ENCODE measurements at places on chromosomes 16 and 17.

- no peak overlapping the region for H3K4me3 ChIP-seq
- DNase-seq, result no peak
- peaks cover 15% of the 10 kb centered on the region for H3K4me1 ChIP-seq
- H3K27ac ChIP-seq, result no peak overlapping the region
- no peaks in the 10 kb centered on the region for H3K36me3 ChIP-seq
These were observed 8.3 kb downstream of the SLC5A10 start for GRCh38 chr17:18960241-18960665.

DNA sequence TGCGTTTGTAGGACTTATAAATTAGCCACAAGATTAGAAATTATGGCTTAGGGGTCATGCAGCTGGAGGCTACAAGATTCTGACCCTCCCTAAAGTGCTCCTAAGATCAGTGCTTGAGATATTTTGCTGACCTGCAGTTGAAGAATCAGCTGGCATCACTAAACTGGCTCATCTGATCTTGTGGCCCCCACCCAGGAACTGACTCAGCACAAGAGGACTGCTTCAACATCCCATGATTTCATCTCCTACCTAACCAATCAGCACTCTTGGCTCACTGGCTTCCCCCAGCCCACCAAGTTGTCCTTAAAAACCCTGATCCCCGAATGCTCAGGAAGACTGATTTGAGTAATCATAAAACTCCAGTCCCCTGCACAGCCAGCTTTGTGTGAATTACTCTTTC, 86.4 kb upstream of the ERCC4 start:
- H3K27me3 ChIP-seq, result no peaks in the 10 kb centered on the region
- no peak overlapping the region for H3K4me3 ChIP-seq
- no peaks in the 10 kb centered on the region for H3K36me3 ChIP-seq
- H3K4me1 ChIP-seq, result no peaks in the 10 kb centered on the region

DNA sequence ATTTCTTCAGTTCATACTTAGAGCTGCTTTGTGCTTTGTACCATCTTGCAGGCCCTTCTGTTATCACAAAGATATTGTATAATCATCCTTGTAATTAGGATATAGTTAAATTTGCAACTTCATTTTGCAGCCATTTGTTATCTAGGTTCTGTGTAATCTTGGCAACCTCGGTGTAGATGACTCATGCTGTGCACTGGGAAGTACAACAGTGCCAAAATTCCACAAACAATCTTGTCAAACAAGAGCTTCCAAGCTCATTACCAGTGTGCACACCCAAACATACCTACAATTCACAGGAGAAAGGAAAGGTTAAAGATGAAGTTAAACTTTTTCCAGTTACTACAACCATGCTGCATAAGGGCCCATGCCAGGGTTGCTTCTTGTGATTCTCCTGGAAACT, 1231.8 kb downstream of the CDH11 start:
- H3K4me3 ChIP-seq, result no peak overlapping the region
- H3K27ac ChIP-seq, result no peak overlapping the region
- no peaks in the 10 kb centered on the region for H3K4me1 ChIP-seq

- no peak for DNase-seq
- no peak overlapping the region for H3K27ac ChIP-seq
- no peak overlapping the region for H3K4me3 ChIP-seq
- H3K4me1 ChIP-seq, result no peaks in the 10 kb centered on the region
- H3K36me3 ChIP-seq, result no peaks in the 10 kb centered on the region
- H3K27me3 ChIP-seq, result no peaks in the 10 kb centered on the region
These were observed 346.4 kb upstream of the CDH5 start for GRCh38 chr16:66020046-66020445.

GRCh38 chr16:9072806-9073341, 18.6 kb upstream of the HAPSTR1 start:
- no peak overlapping the region for H3K4me3 ChIP-seq
- H3K4me1 ChIP-seq, result no peaks in the 10 kb centered on the region
- H3K27ac ChIP-seq, result no peak overlapping the region

GRCh38 chr17:43648916-43649315, 12.8 kb downstream of the MEOX1 start:
- H3K27ac ChIP-seq, result no peak overlapping the region
- H3K4me3 ChIP-seq, result no peak overlapping the region
- DNase-seq, result no peak
- no peaks in the 10 kb centered on the region for H3K36me3 ChIP-seq
- H3K27me3 ChIP-seq, result peaks cover 3% of the 10 kb centered on the region

DNA sequence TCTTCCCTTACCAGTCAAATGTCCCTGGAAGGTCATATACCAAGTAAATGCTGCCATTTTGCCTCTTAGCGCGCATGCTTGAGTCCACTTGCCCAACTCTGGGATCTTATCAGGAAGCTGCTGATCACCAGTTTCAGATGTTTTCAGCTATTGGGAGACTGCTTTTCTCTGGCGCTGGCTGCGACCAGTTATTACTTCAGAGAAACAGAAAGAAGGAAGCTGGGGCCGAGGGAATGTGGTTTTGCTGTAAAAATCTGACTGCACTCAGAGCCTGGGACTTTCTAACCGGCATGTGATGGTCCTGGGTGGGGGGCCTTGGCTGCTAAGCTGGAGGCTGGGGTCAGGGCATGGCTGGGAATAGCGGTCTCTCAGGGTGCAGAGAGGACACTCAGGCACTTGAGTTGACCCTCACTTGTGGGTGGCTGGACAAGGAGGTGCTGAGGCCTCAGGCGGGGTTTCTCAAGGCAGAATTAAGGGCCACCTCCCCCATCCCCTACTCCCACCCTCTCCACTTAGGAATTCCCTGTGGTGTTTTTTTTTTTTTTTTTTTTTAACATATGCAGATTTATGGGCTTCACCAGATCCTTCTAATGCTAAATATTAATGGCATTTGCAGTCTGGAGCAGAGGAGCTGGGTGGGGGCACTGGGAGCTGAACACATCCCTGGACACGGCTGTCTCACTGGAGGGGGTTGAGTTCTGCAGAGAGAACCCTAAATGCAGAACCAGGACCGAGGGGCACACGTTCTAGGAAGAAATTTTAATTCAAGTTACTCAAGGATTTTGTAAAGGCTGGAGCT, 145.8 kb downstream of the CYLD start:
- DNase-seq, result no peak
- H3K27me3 ChIP-seq, result no peaks in the 10 kb centered on the region
- no peak overlapping the region for H3K27ac ChIP-seq
- no peaks in the 10 kb centered on the region for H3K36me3 ChIP-seq
- H3K4me1 ChIP-seq, result no peaks in the 10 kb centered on the region

DNA sequence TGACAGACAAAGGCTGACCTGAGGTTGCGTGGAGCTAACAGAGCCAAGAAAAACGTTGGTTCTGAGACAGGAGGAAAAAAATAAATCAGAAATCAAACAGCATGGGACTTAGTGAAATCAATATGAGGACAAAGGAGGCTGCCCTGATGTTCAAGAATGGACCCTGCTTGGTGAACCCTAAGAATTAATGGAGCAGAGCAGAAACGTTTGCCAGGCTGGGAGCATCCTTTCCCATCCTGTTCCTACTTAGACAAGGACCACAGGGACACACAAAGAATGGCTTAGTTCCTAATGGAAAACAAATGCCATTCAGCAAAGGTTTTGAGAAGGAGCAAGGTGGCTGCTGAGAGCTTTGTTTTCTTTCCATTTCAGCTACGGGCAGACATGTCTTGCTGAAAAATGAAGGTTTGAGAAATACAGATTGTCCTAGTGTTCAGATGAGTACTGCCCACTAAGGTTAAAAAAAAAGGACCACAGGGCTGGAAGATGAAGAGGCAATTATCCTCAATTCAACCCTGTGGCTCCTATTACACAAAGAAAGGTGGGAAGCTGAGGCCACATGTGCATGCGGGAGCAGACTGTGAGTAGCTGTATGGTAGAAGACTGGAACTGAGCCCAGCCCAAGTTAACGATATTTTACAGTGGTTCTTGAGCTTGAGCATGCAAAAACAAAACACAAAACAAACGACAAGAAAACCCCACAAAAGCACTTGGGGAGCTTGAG, 230.1 kb downstream of the SLC39A11 start:
- DNase-seq, result no peak
- no peaks in the 10 kb centered on the region for H3K36me3 ChIP-seq
- H3K4me1 ChIP-seq, result no peaks in the 10 kb centered on the region
- H3K4me3 ChIP-seq, result no peak overlapping the region
- no peaks in the 10 kb centered on the region for H3K27me3 ChIP-seq

DNA sequence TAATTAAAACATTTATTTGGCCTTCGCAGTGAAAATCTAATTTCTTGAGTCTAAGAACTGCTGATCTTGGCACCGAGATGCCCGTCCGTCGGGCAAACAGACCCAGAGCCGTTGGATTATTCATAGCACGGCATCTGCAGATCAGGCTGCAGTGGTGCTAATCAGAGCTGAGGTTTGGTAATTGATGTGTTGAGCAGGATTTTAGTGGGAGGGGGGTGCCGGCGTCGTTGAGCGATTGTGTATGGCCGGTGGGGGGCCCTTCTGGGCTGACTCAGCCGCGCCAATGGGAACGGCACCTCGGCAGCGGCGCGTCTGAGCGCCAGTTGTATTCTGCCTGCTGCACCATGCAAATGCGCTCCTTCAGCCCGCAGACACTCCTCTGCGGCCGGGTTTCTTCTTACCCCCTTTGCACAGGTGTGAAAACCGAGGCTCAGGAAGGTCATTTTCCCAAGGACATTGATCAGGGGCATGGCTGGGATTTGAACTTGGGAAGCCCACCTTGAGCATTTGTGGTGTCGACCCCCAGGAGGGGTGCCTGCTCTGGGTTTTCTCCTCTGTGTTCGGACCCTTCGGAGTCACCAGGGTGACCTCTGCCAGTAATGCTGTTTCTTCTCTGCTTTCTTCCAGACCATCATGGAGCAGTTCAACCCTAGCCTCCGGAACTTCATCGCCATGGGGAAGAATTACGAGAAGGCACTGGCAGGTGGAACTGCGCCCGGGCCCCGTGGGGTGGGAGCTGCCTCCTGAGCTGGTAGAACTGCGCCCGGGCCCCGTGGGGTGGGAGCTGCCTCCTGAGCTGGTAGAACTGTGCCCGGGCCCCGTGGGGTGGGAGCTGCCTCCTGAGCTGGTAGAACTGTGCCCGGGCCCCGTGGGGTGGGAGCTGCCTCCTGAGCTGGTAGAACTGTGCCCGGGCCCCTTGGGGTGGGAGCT, 18.4 kb downstream of the BAIAP2 start:
- H3K27ac ChIP-seq, result no peak overlapping the region
- no peaks in the 10 kb centered on the region for H3K36me3 ChIP-seq
- no peak overlapping the region for H3K4me3 ChIP-seq
- H3K27me3 ChIP-seq, result no peaks in the 10 kb centered on the region
- peaks cover 7% of the 10 kb centered on the region for H3K4me1 ChIP-seq
- DNase-seq, result no peak

GRCh38 chr16:28167730-28168129, 44.0 kb downstream of the XPO6 start:
- H3K27ac ChIP-seq, result peak overlapping the region; percentile 60
- peaks cover 44% of the 10 kb centered on the region for H3K36me3 ChIP-seq
- DNase-seq, result no peak
- H3K4me3 ChIP-seq, result no peak overlapping the region

DNA sequence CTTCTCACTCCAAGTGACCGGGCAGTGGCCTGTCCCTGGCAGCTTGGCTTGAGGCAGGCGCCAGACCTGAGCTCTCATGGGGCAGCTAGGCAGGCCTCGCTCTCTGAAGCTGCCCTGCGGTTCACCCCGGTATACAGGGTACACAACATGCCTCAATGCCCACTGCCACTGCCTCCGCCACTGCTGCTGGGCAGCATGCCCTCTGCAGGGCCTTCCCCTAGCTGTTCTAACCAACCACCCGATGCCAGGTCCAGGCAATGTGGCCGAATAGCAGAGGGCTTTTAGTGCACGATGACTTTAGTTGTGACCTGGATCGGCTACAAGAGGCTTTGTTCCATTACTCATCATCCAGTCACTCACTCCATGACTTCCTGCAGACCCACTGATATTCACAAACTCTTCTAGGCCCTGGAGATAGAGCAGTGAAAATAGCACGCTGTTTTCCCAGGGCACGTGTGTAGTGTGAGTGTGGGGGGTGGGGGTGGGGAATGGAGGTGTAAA, 19.7 kb downstream of the CDC42EP4 start:
- H3K27ac ChIP-seq, result no peak overlapping the region
- no peaks in the 10 kb centered on the region for H3K36me3 ChIP-seq
- no peak for DNase-seq
- H3K4me3 ChIP-seq, result no peak overlapping the region
- H3K4me1 ChIP-seq, result no peaks in the 10 kb centered on the region

DNA sequence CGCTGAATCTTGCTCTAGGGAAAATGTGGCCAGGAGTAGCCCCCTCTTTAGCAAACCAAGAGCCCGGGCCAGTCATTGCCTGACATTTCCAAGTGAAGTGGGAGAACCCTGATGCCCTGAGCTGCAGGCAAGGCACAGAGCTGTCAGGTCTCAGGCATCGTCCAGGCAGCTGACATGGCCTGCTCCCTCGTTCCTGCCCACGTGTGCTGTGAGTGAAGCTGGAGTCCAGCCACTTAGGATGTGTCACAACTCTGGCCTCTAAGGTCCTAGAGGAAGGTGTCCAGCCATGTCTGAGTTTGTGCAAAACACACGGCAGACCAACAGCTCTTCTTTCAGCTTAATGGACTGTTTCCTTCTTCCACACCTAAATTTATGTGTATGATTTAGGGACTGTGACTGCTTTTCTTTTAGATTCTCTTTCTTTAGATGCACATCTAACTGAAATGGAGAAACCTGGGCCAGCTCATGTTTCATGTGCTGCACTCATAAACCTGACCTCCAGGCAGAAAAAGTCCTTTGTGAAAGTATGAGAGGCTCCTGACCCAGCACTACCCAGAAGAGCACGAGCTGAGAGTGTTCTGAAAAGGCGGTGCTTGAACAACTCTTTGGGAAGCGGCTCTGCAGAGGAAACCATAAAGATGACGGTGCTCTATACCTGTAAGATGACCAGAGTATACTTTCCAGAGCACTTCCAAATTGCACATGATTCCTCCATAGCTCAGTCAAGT, 14.8 kb upstream of the LIMD2 start:
- H3K4me1 ChIP-seq, result peaks cover 9% of the 10 kb centered on the region
- H3K36me3 ChIP-seq, result no peaks in the 10 kb centered on the region
- no peak for DNase-seq
- no peak overlapping the region for H3K27ac ChIP-seq
- H3K27me3 ChIP-seq, result no peaks in the 10 kb centered on the region

DNA sequence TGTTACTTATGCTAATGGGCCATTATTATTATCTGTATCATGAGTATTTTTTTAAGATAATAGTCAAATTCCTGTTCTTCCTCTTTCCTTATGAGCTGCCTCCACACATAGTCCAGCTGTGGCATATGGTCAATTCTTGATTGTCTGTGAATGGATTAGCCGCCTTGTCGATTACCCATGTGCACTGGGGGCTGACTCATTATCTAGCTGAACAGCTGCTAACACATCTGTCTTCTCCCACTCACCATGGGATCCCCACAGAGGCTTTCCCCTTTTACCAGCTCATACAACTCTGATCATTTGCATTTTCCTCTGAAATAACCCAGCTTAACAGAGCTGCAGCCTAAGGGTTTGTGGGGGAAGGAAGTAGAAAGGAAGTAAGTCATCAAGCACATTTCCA, 915.0 kb downstream of the CDH11 start:
- H3K27me3 ChIP-seq, result no peaks in the 10 kb centered on the region
- no peak for DNase-seq
- H3K27ac ChIP-seq, result no peak overlapping the region
- no peaks in the 10 kb centered on the region for H3K4me1 ChIP-seq
- H3K36me3 ChIP-seq, result no peaks in the 10 kb centered on the region
